ENCODE measurements at places on chromosomes 2 and 18.

GRCh38 chr2:82478641-82479040 is 1980.4 kb downstream of the SUCLG1 start:
- no peak for DNase-seq

DNA sequence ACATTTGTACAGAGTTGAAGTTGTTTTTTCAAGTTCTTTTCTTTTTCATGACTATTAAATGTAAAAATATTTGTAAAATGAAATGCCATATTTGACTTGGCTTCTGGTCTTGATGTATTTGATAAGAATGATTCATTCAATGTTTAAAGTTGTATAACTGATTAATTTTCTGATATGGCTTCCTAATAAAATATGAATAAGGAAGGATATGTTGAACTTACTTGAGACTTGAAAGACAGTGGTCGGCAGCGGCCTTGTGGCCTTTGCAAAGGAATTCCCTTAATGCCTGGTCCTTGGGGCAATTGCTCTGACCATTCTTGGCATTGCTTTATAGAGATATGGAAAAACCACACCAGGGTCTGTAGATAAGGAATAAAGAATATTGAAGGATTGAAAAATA is 25.9 kb upstream of the TMEM87B start:
- no peak for DNase-seq

DNA sequence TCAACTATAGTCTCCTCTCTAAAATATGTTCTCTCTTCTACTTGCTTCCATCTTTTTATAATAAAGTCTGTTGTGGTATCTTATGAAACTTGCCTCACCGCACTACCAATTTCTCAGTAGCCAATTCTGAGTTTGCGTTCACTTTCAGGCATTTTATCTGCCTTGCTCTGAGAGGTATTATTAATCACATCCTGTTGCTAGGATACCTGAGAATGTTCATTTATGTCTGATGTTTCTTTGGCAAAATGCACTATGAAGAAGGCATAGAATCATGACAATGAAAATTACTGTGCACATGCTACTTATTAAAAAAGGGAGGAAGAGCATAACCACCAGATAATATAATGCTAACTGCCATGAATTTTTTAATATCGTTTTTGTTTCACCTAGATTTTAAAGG is 130.2 kb downstream of the CHST9 start:
- no peak for DNase-seq

DNA sequence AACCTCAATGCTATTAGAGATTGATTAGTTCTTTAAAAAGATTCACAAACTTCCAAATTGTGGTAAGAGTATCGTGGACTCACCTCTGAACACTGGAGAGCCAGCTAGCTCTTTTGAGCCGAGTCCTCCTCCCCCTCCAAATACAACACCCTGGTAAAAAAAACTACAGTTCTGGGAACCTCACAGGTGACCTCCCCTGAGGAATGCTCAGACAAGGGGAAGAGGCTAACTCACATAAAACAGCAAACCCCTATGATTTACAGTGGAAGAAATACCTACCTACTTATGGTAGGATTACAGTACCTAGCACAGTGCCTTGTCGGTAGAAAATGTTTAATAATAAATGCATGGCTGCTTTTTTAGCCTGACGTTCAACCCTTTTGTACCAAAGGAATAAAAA is 8.4 kb downstream of the ZNF24 start:
- no peak for DNase-seq

DNA sequence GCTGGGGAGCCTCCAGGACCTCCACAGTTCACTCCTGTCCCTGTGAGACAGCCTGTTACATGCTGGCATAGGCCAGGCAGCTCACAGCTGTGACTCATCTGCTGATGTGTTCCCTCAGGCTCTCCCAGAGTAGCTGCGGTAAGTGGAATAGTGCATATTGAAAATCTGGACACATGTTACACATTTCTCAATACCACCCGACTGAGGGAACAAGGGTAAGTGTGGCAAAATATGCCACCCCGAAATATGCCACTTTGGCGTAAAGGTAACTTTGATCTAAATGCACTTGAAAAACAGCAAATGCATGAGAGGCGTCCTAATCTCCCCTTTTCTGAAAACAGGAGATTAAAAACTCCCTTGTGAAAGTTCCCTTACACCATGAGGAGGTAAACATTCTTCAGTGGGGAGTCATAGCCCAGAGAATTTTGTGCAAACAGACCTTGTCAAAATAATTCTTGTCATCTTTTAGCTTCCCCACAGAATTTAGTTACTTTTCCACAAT is 557.9 kb downstream of the CCDC85A start:
- DNase-seq, result no peak

Data from stimulated activated CD4-positive, alpha-beta T cell treated with anti-CD3 and anti-CD28 coated beads, TNF-alpha, amount 100 ng/mL, for 24 hours (primary cell).